Stimulated activated CD4-positive, alpha-beta T cell treated with anti-CD3 and anti-CD28 coated beads, Interleukin-15, amount 100 ng/mL, for 1 hour (primary cell): ENCODE measurements at places on chromosomes 7 and 10.

DNA sequence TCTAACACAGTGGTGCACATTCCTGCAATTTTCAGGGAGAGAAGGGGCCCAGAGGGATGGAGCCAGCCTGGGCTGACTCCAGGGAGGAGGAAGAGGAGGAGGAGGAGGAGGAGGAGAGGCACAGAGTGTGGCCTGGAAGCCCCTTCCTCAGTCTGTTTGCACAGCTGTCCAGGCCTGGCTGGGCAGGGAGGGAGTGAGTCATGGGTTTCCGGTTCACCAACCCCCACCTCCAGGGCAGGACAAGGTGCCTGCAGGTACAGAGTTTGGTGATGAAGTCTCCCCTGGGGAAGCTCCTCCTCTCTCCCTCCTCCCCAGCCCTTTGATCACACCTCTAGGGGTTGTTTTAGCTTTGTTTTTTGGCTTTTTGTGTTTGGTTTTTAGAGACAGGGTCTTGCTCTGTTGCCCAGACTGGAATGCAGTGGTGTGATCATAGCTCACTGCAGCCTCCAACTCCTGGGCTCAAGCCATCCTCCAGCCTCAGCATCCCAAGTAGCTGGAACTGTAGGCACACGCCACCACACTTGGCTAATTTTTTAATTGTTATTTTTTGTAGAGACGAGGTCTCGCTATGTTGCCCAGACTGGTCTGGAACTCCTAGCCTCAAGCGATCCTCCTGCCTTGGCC lies 77.5 kb upstream of the CUX1 start:
- no peak for DNase-seq

- DNase-seq = no peak
These were observed at the start of gene HMX2 for GRCh38 chr10:123147635-123148413. Gene HMX2, plus strand, starts transcription at chr10:123148136. Its CDS starts 243 bp downstream, at chr10:123148379.

- DNase-seq = no peak
These were observed 75.9 kb upstream of the SP8 start for GRCh38 chr7:20862554-20862953.

- DNase-seq = no peak
These were observed 1.1 kb downstream of the FKBP9 start for GRCh38 chr7:32958046-32959025.

DNA sequence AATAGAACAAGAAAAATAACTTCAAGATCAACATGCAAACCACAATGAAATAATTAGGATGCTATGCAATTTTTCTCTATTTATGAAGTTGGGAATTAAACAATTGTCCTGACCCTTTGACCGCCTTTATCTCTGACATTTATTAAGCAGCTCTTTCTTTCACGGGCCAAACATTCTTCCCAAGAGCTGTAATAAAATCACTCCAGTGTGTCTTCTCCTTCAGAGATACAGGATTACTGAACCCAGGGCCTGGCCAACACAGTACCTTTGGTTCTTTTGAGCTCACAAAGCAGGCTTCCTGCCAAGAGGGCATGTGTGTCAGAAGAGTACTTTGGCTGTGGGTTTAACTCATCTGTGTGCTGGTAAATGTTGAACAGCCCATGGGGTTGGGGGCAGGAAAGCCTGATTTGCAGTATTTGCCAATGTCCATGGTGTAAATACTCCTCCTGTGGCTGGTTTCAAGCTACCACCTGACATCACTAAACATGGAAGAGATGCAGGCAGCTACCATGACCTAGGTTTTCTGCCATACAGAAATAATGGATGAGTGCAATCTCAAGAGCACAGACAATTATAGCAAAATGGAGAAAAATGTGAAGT lies 121.7 kb downstream of the FANK1 start:
- no peak for DNase-seq

DNA sequence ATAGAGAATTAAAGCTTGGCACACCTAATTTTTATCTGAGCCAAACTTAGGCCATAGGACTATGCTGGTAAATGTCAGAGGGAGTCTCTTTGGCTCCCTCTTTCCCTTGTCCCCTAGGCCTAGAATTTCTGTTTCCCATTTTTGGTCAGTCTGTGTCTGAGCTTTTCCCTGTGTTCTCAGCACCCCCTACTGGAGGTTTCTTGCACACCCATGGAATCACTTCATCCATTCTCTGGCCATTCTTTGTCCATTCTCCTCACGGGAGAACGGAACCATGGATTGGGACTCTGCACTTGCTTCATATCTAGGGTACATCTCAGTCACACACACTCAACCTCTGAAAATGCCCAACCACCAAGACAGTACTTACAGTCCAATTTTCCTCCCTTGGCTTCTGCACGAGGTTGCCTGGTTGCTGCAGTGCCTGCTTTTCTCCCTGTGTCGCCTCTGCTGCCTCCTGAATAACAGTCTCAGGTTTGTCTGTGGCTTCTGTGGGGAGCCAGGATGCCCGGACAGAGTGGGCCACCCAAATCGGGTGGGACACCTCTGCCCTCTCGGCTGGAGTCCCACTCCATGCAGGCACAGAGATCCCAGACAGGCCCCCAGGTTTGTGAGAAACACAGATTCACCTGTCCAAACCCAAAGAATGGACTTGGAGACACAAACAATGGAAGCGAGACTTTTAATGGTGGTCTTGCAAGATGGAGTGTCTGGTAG lies 35.1 kb upstream of the DNAH11 start:
- no peak for DNase-seq

DNA sequence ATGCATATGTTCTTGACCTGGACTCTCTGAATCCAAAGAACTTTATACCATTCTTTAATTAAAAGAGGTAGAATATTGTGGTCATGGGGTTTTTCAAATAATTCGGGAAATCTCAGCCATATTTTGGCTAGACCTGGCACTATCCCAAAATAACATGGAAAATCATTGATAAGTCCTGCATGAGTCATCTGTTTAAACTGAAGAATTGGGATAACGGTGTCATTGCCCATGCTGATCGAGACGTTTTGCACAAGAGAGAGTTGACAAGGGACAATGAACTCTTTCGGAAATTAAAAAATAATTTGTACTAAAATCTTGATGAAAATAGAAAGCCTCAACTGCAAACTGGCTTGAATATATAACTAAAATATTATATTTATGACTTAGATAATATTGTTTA lies 19.9 kb upstream of the ABCB4 start:
- no peak for DNase-seq

DNA sequence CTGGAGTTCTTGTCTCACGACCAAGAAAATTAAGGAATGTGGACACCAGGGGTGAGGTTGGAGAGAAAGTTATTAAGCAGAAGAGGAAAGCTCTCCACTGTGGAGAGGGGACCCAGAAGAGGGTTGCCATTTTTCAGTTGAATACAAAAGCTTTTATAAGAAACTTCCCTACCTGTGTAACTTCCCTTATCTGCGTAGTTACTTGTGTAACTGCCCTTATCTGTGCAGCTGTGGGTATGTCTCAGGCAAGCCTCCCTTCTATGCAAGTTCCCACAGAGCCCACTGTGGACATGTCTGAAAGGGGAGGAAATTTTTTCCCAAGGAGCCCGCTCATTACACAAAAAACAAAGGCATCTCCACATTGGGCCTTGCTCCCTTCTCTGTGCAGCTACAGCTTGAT lies 94.9 kb downstream of the SVOPL start:
- DNase-seq = no peak

DNA sequence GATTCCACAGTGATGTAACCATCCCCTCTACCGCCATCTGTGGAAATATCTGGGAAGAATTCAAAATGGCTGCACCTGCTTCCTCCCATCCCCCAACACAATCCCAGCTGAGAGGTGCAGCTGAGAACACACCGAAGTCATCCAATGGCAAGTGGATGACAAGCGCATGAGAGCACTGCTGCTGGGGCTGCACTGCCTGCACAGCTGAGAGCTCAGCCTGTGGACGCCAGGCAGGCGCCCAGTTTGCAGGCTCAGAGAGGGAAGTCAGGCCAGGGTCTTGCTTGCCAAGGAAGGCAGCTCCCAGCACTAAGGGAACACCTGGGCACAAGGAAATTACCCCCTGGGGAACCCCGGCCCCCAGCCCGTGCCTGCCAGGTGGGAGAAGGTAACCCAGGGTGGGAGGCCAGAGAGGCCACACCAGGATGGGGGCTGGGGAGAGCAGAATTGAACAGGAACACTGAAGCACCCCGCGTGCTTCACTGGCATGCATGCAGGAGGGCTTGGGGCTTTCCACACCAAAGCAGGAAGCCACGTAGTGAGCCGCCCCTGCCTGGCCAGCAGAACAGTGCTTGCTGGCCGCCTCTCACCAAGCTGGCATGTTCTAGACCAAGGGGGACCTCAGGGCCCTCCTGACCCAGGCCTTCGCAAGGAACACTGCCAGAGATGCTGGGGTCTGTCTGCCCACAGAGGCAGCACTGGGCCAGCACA lies 46.2 kb downstream of the FAM53B start:
- DNase-seq = peak; percentile 37
